ENCODE measurements at places on chromosomes 7 and 10.

- no peak for DNase-seq
These were observed 5.0 kb downstream of the ADAM8 start for GRCh38 chr10:133271521-133272300.

DNA sequence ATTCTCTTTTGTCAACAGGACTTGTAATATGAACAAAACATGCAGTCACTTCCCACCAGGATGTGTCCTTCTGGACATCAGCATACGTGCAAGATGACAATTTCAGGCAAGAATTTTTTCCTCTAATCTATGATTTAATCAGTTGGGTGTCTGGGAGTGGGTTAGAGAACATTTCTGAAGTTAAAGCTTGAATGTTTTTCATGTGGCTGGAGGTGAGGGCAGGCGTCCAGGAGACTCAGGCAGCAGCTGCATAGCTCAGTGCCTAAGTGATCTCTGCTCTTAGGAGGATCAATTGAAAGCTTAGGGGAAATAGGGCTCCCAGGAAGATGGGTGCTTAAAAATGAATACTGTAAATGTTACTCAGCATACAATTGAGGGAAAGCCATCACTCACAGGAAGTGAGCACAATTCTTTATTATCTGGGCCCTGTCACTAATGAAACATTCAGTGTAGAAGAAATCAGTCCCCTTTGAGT is 457.6 kb upstream of the KLF6 start:
- DNase-seq, result no peak

GRCh38 chr7:47142169-47142866 is 439.6 kb downstream of the TNS3 start:
- no peak for DNase-seq

GRCh38 chr10:128475686-128476367 is 349.6 kb upstream of the MKI67 start:
- DNase-seq, result no peak

- no peak for DNase-seq
These were observed 180.5 kb downstream of the MAGI2 start for GRCh38 chr7:79272938-79273337.

DNA sequence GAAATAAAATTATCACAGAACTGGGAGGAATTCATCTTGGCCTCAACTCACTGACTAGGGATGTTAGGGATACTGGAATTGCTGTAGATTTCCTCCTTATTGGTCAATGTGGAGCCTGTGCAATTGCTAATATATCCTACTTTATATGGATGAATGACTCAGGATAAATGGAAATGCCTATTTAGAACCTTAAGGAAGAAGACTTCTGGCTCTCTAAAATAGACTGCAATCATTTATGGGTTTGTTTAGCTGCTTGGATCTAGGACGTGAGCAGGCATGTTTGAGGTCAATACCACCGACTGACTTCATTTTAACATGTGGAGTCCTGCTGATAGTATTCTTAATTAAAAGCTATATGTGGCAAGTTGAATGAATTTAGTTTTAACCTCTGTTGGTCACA is 1040.1 kb upstream of the LRRN3 start:
- no peak for DNase-seq

DNA sequence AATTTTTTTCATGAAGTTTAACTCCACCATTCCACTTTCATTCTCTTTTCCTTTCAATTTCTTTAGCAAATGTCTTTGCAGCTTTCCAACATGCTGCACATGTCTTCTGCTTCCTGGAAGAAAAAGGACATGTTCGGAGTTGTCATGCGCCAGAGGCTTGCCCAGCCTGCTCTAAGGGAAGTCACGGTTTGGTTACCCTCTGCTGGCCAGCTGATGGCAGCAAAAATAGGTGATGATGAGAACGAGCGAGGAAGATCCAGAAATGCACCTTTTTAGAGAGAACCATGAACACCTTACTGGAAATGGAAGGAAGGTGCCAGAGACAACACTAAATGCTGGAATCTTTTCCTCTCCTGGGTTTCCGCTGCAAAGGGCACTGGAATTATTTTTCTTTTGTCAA is 4.9 kb upstream of the ZSCAN21 start:
- DNase-seq, result no peak

DNA sequence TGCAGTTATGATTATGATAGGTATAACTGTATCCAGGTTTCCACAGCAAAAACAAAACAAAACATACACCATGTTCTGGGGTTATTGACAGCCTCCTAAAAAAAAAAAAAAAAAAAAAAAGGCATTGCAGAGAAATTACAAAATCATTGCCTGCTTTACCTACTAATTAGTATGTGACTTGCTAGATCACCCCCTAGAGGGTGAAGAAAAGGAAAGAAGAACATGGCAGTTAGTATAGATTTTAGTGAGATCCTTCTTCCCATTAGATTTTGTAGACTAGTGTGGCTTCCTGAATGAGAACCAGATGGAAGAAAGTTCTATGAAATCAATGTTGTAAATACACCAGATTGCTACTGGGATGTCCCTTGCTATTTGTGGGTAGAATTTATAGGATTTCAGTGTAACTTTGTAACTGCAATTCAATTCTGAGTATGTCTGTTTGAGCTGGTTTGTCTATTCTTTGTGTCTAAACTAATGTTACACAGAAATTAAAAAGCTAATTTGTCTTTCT is 24.0 kb upstream of the AGBL3 start:
- DNase-seq, result no peak

DNA sequence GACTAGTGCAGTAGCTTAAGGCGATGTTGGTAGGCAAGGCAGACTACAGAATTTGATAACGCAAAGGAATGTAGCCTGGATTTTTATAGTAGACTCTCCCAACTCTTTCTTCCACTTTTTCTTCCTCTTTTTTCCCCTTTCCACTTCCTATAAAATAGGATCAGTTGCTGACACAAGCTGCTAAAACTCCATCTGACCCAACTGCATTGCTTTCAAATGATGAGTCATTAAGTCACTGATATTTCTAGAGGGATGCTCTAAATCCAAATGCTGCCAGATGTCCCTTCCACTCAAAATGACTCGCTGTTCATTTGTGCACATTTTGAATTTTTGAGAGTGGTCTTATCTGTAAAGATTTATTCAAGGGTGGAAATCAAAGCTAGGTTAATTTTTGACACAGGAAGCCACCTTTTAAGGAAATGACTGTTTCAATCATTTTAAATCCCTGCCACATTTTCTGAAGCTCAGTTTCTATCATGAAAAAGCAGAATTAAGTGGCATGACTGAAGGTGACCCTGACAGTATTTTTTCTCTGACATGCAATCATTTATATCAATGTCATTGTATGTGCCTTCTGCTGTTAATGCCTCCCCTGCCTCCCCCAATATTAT is 25.8 kb upstream of the SFMBT2 start:
- no peak for DNase-seq

- DNase-seq, result no peak
These were observed 18.0 kb upstream of the ARID5B start for GRCh38 chr10:61883371-61884025.

DNA sequence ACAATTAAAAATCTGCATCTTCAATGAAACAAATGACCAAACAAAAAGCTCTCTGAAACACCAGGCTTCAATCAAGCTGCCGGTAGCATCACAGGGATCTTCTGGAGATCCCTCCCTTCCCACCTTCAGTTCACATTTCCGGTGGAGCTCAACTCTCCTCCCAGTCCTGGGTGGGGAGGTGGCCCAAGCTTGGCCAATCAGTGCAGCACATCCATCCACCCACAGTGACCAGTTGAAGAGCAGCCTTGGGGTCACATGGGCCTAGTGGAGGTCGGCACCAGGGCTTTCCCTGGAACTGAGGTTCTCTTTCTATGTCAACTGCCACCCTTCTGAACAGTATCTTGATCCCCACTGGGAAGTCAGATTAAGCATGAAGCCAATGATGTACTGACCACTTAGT is 620.1 kb upstream of the MGMT start:
- DNase-seq, result no peak

- DNase-seq, result peak; percentile 36
These were observed at the start of gene TES for GRCh38 chr7:116210345-116211005. Gene TES, plus strand, starts transcription at chr7:116210539. Its CDS starts 169 bp downstream, at chr7:116210708.

DNA sequence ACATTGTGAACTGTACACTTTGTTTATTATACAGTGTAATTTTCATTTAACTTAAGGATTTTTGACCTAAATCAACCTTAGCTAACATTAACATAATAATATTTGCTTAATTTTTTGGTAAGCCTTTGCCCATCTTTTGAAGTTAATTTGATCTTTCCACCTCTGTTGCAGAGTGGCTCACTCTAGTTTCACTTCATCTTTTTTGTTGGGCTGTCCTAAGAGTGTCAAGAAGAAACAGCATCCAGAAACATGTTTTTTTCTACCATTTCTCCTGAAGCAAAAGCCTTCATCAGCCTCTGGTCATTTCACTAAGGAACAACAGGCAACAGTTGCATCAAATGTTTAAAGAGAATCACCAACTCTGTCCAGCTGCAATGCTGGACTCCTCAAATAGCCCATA is 824.7 kb downstream of the REEP3 start:
- DNase-seq, result no peak

DNA sequence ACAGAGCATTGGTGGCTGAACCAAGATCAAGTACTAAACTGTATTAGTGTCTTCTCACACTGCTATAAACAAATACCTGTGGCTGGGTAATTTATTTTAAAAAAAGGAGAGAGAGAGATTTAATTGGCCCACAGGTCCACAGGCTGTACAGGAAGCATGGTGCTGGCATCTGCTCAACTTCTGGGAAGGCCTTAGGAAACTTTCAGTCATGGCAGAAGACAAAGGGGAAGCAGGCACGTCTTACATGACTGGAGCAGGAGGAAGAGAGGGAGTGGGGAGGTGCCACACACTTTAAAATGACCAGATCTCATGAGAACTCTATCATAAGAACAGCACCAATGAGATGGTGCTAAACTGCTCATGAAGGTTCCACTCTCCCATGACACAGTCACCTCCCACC is 95.2 kb upstream of the JCAD start:
- no peak for DNase-seq

DNA sequence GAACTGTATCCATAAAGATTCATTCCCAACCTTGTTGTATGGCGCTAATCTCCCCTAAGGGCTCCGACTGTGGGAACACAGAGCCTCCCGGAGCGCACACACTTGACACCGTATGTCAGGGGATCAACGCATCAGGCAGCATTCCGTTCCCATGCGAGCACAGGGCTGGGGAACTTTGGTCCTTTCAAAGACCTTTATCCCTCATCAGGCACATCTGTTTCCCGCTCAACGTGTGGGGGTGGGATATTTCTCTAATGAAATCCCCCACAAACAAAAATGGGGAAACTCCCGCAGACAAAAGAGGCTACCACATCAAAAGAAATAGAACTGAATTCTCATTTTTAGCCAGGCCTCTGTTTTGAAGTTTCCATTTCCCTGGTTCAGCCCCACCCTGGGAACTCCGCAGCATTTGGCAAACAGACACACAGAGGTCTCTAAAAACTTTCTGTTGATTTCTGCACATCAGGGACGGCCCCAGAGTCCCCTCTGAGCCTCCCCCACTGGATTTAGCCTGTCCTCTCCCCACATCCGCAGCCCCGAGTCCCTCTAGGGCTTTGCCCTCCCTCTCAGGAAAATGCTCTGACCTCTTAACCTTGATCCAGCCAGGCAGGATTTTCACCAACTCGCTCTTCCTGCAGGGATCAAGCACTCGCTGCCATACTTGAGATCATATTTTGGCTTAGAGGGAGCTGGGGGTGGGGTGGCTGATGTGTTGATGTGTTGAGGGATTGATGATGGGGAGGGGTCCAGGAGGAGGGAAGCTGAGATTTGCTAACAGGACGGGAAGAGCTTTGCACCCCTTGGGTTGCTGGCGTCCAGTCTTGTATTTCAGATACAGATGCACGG is 6.6 kb downstream of the CPA5 start:
- DNase-seq, result no peak

DNA sequence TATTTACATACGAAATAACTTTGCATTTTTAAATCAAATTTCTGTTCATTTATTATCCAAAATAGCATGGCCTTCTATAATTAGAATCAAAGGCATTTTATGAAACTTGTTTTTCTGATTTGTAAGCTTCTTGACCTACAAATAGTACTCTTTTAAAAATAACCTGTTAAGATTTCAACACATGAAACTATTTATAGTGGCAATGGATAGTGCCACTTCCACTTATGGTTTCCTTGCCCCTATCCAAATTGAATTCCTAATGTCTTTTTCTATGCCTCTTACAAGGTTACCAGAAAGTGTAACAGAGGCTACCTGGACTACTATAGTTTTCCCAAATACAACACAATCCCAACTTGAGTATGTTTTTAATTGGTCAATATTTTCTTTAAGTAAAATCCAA is 263.5 kb downstream of the SEMA3D start:
- no peak for DNase-seq

DNA sequence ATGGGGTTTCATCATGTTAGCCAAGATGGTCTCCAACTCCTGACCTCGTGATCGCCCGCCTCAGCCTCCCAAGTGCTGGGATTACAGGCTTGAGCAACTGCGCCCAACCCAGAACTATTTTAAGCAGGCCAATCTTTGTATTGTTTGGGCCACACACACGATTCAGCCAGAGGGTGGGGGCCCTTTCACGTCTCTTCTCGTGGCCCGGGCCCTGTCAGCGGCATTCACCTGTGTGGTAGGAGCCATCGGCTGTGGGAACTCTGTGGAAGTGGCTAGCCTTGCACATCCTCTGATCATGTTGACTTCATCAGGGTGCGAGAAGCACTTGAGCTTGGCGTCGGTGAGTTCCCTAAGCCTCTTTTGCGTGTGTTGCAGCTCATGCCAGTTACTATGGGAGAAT is 16.9 kb downstream of the SUN1 start:
- DNase-seq, result no peak

DNA sequence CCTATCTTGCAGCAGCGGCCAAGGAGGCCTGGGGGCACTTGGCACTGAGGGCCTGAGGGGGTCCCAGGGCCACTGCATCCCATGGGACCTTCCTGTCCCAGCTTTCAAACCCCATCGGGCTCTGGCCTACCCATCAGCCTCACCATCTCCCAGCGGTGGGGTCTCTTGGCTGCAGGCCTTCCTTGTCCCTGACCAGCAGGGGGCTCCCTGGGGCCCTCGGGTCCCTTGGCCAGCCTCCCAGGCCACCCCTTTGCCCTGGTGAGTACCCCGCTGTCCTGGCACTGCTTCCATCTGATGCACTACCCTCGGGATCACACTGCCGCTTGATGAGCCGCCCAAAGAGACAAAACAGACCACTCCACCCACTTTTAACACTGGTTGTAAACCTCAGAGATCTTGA is 43.5 kb downstream of the YKT6 start:
- DNase-seq, result peak; percentile 11

GRCh38 chr7:38893061-38893460 is 15.9 kb downstream of the VPS41 start:
- no peak for DNase-seq

DNA sequence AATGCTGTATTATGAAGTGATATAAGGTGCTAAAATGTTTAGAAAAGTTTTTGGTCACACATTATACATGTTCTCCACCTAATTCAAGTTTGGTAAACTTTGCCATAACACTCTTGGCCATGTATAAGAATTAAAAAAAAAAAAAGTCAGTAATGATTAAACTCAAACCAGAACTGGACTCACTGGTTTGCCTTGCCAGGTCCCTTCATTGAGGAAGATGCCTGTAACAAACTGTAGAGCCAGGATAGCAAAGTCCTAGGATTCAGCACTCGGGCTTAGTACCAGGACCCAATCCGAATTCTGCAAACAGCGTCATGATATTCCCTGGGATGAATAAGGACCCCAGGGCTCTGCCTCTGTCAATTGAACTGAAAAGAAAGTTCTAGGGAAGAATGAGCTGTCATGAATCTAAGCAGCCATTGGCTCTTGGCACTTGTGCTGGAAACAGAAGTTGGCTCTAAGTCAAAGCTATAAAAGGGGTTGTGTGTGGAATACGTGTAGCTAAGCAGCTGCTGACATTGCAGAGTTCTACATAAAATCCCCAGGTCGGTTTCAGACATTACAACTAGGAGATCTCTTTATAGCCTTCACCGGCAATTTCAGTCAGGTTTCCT is 216.9 kb downstream of the C7orf25 start:
- no peak for DNase-seq

Data from stimulated activated CD4-positive, alpha-beta T cell treated with anti-CD3 and anti-CD28 coated beads, Interleukin-1b, Interleukin-23, amount 100 ng/mL, for 1 hour (primary cell).